IMR-90 (cell line): ENCODE measurements at places on chromosomes 3 and 15.

- H3K36me3 ChIP-seq: no peaks in the 10 kb centered on the region
- no peaks in the 10 kb centered on the region for H3K27me3 ChIP-seq
- no peak overlapping the region for H3K4me3 ChIP-seq
- H3K27ac ChIP-seq: 0 out of 2 replicates have a peak overlapping the region, but pooled peaks have one; percentile 14
Observed at GRCh38 chr15:50138391-50138790, 19.4 kb upstream of the ATP8B4 start.

DNA sequence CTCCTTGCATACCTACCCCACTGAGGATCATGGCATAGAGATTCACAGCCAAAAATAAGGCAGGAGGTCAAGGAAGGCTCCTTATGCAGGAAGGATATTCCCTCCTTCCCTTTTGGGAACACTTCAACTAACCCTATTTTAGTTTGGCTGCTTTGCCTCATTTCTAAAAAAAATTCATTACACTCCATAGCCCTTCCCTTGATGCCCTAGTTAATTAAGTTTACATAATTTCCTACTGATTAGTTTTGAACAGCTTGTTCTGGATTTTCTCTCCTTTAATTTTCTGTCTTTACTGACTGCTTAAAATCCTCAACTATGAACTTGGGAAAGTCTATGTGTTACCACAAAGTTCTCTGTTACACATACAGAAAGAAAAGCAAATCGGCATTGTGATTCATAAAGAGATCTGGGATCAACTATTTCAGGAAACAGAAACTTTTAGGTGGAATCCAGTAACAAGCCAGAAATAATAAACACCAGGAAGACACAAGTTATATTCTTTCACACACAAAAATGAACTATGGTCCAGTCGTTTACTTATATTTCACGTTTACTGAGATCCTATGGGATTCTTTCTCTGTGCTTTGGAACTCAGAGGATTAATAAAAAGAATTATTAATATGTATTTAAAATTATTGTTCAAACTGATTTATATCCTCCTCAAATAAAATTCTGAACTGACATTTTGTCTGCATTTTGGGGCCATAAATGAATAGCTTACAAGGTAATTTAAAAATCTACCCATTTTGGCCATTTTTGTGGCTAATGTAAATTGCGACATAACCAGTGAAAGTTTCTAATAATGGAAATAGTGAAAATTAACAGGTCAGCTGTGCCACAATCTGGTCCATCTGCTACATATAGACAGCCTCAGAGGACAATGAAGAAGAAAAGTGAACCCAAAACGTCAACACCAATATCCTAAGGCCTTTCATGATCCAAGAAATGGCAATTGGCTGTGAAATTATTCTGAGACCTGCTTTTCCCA is 113.8 kb downstream of the FRMD5 start:
- no peaks in the 10 kb centered on the region for H3K36me3 ChIP-seq
- no peaks in the 10 kb centered on the region for H3K27me3 ChIP-seq
- peaks cover 5% of the 10 kb centered on the region; the same call in 1 of the 2 replicates for H3K4me1 ChIP-seq
- peak overlapping the region; percentile 81 for H3K27ac ChIP-seq

- no peak overlapping the region; the same call in 1 of the 2 replicates for H3K27ac ChIP-seq
- DNase-seq: peak; percentile 62
- no peaks in the 10 kb centered on the region for H3K36me3 ChIP-seq
Observed at GRCh38 chr15:101138913-101139880, 112.7 kb downstream of the CHSY1 start.

- no peak overlapping the region for H3K27ac ChIP-seq
- no peak for DNase-seq
- no peaks in the 10 kb centered on the region for H3K36me3 ChIP-seq
Observed at GRCh38 chr3:56787258-56787775, 14.4 kb downstream of the ARHGEF3 start.

DNA sequence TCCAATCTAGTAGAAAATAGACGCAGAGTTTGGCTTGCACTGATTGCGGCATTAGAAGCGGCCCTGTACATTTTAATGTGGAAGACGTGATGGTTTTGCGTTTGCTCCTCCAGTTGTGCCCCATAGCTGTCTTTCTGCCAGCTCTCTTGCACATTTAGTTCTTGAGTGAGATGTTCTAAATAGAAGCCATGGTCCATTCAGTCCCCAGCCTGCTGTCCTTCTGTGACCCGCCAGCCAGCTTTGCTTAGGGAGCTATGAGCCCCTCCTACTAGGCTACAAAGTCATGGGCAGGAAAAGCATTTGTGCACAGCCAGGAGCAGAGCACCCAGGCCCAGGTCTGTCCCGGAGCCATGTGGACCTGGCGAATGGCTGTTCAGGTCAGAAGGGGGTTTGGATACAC is 50.3 kb downstream of the APBA2 start:
- no peaks in the 10 kb centered on the region for H3K27me3 ChIP-seq
- H3K4me1 ChIP-seq: no peaks in the 10 kb centered on the region
- no peak overlapping the region for H3K4me3 ChIP-seq
- no peaks in the 10 kb centered on the region for H3K36me3 ChIP-seq
- no peak for DNase-seq

DNA sequence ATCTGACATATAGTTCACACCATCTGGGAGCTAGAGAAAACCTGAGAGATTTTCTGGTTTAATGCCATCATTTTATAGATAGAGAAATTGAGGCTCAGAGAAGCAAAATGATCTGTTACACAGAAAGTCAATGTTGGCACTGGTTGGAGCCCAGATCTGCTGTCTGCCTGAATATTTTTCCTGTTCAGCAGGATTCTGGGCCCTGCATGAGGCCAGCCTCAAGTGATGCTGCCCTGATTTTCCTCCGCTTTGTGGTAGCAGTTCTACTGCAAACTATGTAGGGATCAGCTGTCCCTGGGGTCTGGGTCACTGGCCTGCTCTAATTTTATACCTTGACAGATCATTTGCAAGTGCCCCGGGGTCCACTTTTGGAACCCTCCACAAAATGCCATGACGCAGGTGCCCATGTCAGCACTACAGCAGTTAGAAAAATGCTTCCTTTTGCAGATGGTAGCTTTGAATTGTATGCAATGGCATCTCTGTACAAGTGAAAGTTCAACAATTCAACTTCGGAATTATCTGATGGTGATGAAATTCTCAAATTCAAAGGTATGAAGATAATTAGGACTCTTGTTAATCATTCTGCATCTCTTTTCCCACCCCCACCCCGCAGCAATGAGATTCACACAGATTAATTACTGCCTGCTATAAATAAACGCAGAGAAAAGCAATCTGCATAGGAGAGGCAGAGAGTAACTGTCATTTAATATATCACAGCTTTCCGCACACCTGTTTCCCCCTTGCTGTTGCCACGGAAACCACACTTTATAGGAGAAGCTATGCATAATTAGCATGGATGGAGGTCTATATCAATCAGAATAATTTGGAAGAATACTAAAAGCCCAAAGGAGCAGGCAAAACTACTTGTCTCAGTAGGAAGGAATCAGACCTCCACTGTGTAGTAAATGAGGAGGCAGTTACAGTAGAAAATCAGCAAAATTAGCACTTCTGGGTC is 222.6 kb downstream of the PDCD6IP start:
- DNase-seq: no peak
- no peaks in the 10 kb centered on the region for H3K36me3 ChIP-seq

DNA sequence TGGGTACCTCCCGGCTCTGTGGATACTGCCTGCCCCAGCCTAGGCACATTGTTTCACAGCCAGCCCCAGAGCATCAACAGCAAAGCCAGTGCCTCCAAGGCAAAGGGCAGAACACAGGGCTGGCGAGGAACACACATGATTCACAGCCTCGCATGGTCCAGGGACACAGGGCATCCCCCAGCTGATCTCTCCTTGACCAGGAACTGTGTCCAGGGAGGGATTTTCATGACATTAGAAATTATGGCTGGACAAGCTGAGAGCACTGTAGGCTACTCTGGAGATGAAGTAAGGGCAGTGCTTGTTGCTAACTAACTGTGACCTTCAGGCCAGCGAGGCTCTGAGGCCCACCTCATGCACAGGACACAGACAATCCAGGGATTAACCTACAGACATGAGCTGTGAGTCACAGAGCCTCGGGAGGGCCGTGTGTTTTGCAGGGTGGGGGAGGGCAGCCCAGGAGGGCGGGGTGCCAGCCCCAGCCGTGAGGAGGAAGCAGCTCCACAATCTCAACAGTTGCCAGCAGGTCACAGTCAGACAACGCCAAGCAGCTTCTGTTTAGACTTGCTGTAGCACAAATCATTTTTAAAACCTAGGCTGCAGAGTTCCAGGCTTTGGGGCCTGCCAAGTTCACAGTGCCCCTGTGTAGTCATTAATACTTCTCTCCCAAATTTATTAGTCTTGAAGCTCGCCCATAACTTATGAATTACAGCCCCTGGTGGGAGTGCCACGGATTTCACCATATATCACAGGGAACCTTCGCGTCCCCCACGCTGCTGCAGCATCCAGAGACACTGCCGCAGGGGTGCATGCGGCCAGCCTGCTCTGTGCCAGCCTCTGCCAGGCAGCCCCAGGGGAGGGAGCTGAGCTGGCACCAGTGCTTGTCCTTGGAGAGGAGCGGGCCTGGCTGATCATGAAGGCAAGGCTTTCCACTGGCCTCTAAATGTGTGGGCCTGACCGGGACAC is 114.7 kb downstream of the ETFA start:
- H3K4me3 ChIP-seq: no peak overlapping the region
- H3K27ac ChIP-seq: peak overlapping the region; percentile 31; the same call in 1 of the 2 replicates
- peaks cover 25% of the 10 kb centered on the region for H3K4me1 ChIP-seq
- no peaks in the 10 kb centered on the region for H3K36me3 ChIP-seq
- DNase-seq: peak; percentile 89

- H3K27me3 ChIP-seq: no peaks in the 10 kb centered on the region
- H3K36me3 ChIP-seq: peaks cover 5% of the 10 kb centered on the region; the same call in 1 of the 2 replicates
- DNase-seq: no peak
Observed at GRCh38 chr3:49386056-49386756, 25.6 kb downstream of the RHOA start.

GRCh38 chr3:137165117-137165806 is 207.5 kb downstream of the IL20RB start:
- H3K36me3 ChIP-seq: no peaks in the 10 kb centered on the region
- H3K27me3 ChIP-seq: no peaks in the 10 kb centered on the region
- no peaks in the 10 kb centered on the region for H3K4me1 ChIP-seq

GRCh38 chr15:83992324-83993031 is 243.1 kb upstream of the GOLGA6L4 start:
- no peaks in the 10 kb centered on the region for H3K36me3 ChIP-seq
- no peaks in the 10 kb centered on the region for H3K4me1 ChIP-seq
- no peak for DNase-seq
- no peaks in the 10 kb centered on the region for H3K27me3 ChIP-seq
- no peak overlapping the region for H3K27ac ChIP-seq

DNA sequence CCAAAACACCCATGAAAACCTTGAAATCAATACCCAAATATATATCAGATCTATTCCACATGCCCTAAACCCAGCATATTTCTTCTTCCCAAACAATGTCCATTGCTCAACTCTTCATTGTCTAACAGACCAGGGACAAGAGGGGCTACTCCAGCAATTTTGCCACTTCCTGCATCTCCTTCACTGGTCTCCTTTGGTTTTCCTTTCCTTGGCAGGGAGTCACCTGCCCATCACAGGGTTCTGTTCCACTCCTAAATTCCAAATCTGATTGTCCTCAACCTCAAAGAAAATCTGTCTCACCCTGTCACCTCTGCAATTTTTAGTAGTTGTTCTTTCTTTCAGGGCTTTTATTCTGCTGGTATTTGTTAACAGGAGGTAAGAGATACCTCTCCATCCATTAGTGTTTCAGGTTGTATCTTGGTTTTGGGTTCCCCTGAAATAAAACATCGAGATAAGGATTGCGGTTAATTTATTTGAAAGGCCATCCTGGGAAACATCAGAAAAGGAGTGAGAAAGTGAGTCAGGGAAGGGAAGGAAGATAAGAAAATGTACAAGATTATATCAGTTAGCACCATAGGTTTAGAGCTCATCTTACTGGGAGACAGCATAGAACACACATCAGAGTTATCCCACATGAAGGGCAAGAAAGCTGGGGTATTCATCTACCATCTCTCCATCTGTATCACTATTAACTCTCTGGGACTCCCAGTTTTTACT is 13.6 kb downstream of the ZBED2 start:
- no peak overlapping the region for H3K27ac ChIP-seq
- H3K27me3 ChIP-seq: no peaks in the 10 kb centered on the region
- H3K4me3 ChIP-seq: no peak overlapping the region
- DNase-seq: no peak
- H3K36me3 ChIP-seq: no peaks in the 10 kb centered on the region

GRCh38 chr15:101482526-101483371 is 6.8 kb downstream of the PCSK6 start:
- no peak overlapping the region for H3K4me3 ChIP-seq
- H3K27ac ChIP-seq: no peak overlapping the region
- no peaks in the 10 kb centered on the region for H3K4me1 ChIP-seq

DNA sequence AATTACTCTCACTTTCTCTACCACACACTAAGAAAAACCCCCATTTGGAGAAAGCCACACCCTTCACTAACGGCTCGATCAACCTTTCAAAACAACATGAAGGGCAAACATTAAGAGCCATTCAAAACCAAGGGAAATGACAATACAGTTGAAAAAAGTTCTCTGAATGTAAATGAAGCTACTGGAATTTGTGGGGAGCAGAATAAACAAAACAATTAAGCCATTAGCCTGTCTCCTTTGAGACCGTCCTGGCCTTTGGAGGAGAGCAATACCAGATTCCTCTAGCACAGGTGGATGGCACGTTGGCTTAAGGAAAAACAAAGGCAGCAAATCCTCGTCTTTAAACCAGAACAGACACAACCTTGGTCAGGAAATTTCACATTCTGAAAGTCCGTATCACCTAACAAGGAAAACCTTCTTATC is 18.7 kb downstream of the MYO1E start:
- no peak overlapping the region for H3K4me3 ChIP-seq
- H3K4me1 ChIP-seq: no peaks in the 10 kb centered on the region; the same call in 1 of the 2 replicates
- peaks cover 1% of the 10 kb centered on the region; the same call in 1 of the 2 replicates for H3K36me3 ChIP-seq
- no peak for DNase-seq

GRCh38 chr3:49359623-49360022 is 1.5 kb upstream of the GPX1 start:
- no peak overlapping the region for H3K4me3 ChIP-seq
- peak overlapping the region; percentile 32; the same call in 1 of the 2 replicates for H3K27ac ChIP-seq
- H3K27me3 ChIP-seq: no peaks in the 10 kb centered on the region

DNA sequence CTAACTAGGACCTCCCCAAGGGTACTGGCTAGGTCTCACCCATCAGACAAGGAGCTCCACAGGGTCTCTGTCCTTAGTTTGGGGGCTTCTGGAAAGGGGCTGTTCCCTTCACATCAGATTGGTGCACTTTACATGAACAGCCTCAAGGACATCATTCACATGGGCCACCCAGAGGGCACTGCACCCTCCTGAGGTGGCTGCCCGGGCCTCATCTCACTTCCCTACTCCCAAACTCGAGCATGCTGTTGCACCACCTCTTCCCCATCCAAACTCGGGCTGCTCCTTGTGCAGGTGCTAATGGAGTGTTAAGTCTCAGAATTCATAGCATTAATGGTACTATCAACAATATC is 48.1 kb downstream of the RAB11A start:
- H3K4me1 ChIP-seq: peaks cover 5% of the 10 kb centered on the region; the same call in 1 of the 2 replicates
- H3K4me3 ChIP-seq: no peak overlapping the region
- DNase-seq: no peak

GRCh38 chr3:59401924-59402323 is 352.1 kb upstream of the CFAP20DC start:
- no peaks in the 10 kb centered on the region for H3K4me1 ChIP-seq
- no peaks in the 10 kb centered on the region for H3K36me3 ChIP-seq
- H3K4me3 ChIP-seq: no peak overlapping the region
- H3K27ac ChIP-seq: no peak overlapping the region
- DNase-seq: no peak
